ENCODE measurements at places on chromosomes 7 and 10.
A peak's percentile ranks its signal among the peaks of the same experiment; 100 is the strongest.

DNA sequence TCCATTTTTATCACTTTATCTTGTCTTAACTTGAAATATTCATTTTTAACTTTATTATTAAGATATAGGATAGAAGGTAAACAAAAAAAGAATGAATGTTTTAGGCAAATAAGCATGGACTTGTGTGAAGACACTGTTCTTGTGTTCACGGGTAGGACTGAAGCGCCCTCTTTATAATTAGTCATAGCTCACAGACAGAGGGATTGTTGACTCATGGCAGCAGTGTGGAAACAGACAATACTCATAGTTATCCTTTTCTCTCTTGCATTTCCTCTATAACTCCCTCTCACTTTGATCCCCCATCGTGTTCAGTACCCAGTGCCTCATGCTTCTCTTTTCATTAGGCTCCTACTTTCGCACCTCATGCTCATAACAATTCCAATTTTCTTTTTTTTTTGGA is 731.8 kb downstream of the PHTF2 start:
- no peak for DNase-seq

DNA sequence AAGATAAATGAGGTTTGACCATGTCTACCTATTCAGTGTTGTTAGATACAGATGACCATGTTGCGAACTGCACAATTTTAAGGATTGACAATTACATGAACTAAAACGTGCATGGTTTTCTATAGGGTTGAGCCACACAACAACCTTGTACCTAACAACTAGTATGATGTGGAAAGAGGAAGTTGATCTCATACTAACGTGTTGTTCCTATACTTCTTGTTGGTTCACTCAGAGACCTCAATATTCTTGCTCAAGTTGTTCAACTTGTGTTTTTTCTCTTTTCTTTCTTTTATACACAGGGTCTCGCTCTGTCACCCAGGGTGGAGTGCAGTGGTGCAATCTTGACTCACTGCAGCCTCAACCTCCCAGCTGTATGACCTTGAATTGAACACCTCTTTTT is 6.1 kb upstream of the KEL start:
- no peak for DNase-seq

DNA sequence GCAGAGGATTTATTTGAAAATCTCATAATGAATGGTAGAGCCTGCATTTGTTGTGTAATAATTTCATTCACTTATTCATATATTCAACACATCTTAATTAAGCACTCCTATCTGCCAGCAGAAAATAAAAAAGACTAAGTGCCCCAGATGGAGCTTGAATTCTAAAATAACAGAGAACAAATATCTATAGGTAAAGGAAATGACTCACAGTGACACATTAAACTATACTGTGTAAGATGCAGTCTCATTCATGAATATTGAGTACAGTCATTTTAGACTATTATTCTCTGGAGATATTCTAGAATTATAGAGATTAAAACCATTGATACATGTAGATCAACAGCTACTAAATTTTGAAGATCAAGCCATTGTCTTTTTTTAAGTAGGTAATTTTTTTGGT is 72.1 kb downstream of the PTPRZ1 start:
- DNase-seq, result no peak

- peak; percentile 9 for DNase-seq
Observed at GRCh38 chr10:130802301-130802700, 509.2 kb downstream of the TCERG1L start.

DNA sequence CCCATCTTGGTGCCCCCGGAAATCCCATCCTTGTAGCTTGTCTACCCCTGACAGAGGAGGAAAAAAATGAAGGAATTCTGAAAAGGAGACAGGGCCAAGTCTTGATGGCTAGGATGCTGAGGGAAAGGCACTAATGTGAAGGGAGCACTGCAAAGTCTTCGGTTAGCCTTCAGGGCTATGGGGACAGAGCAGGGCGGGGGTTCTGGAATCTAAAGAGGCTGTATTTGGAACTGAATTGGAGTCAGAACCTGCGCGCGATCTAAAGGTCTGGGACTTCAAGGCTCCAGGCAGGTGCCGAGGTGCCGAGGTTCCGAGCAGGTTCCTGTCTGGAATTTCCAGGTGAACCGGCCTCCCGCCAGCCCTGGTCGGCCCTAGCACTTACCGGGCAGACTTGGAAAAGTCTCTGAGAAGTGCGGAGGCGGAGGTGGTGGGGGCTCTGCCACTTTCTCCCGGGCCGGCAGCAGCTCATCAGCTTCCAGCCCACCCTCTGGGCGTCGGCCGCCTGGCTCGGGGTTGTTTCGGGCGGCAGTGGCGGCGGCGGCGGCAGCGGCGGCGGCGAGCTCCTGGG is 781 bp downstream of the GBX1 start:
- no peak for DNase-seq

- no peak for DNase-seq
Observed at GRCh38 chr7:5797716-5798115, 16.3 kb upstream of the RNF216 start.

GRCh38 chr10:90858461-90858968 is 676 bp upstream of the HTR7 start:
- no peak for DNase-seq

- no peak for DNase-seq
Observed at GRCh38 chr7:31003721-31004120, 40.0 kb downstream of the GHRHR start.

- DNase-seq, result no peak
Observed at GRCh38 chr10:101464082-101464481, 110.1 kb downstream of the BTRC start.

DNA sequence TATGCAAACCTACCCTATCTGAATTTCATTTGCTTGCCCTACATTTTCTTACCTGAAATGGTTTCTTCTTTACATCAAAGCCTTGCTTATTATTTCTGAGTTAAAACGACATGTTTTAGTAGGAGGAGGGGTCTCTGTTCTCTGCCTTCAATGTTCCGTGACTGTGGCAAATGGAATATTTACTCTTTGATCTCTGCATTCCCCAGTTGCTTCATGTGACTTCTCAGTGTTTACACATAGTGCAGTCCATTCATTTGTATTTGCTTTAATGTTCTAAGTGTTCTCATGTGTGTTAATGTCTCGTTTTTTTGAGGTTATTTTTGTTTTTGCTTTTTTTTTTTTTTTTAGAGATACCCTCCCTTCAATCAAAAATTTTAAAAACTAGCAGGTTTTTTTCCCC is 75.8 kb downstream of the GNAI1 start:
- no peak for DNase-seq

DNA sequence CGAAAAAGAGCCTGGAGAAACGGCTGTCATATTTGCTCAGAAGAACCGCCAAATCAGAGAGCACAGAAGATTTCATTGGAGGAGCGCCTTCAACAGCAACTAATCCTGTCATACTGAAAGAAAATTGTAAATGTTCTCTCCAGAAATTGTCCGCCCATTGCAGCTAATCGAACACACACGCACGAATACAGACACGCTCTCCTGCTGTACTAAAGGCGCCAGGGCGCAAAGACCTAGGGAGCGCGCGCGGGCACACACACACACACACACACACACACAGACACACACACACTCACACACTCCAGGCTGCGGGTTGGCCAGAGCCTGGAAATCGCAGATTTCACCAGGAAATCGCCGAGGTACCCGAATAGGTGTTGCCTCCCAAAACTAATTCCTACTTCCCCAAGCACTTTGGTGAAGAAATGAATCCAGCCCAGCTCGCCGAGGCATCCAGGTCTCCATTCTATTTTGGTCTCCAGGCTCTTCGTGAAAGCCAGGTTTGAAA is at the start of gene CHRM2:
TSS of gene CHRM2 (plus strand) at position 157 of the 505 bp plus-strand sequence. CDS start 146,214 bp downstream, outside the sequence.
- DNase-seq, result no peak

GRCh38 chr7:92206672-92207071 is 27.7 kb upstream of the LRRD1 start:
- no peak for DNase-seq

All from activated effector memory CD4-positive, alpha-beta T cell treated with anti-CD3 and anti-CD28 coated beads, Interleukin-2, amount 50 U/mL, for 16 hours (primary cell).